ENCODE measurements at places on chromosomes 2 and 18.

GRCh38 chr2:60262178-60262577, 291.3 kb downstream of the BCL11A start:
- DNase-seq = no peak

- no peak for DNase-seq
Observed at GRCh38 chr2:9391961-9392720, 31.2 kb downstream of the ITGB1BP1 start.

- DNase-seq = peak; percentile 58
Observed at GRCh38 chr2:152468899-152469692, 134.1 kb downstream of the FMNL2 start.

DNA sequence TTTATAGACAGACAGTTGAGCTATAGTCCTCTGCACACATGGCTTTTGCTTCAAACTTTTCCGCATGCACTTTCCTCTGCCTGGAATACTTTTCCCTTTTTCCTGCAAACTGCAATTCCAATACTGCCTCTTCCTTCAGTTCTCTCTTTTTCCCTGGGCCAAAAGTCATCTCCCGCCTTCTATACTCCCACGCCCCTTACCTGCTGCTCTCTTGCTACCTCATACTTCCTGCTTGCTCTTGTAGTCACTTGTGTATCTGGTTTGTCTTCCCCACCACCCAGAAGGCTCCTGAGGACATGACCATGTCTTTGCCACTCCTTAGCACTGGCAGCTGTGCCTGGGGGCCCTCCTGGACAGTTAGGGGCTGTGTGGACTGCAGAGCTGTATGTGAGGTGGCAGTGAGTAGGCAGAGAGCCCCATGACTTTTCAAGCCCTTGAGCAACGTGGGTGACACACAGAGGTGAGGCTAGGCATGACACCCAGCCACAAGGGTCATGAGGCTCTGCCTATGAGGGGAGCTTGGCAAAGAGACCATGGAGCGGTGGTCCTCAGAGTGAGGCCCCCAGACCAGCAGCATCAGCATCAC, 23.2 kb downstream of the SPEG start:
- DNase-seq = no peak

DNA sequence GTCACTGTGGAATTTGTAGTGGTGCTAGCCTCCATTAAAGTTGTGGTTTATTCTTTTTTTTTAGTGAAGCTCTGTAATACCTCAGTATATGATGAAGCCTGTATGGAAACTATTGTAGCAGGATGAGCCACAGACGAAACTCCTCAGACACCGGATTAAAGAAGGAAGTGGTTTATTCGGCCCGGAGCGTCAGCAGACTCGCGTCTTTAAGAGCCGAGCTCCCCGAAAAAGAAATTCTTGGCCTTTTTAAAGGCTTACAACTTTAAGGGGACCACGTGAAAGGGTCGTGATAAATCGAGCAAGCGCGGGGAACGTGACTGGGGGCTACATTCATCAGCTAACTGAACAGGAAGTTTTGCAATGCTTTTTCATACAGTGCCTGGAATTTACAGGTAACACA, 8.1 kb upstream of the CCL20 start:
- no peak for DNase-seq

DNA sequence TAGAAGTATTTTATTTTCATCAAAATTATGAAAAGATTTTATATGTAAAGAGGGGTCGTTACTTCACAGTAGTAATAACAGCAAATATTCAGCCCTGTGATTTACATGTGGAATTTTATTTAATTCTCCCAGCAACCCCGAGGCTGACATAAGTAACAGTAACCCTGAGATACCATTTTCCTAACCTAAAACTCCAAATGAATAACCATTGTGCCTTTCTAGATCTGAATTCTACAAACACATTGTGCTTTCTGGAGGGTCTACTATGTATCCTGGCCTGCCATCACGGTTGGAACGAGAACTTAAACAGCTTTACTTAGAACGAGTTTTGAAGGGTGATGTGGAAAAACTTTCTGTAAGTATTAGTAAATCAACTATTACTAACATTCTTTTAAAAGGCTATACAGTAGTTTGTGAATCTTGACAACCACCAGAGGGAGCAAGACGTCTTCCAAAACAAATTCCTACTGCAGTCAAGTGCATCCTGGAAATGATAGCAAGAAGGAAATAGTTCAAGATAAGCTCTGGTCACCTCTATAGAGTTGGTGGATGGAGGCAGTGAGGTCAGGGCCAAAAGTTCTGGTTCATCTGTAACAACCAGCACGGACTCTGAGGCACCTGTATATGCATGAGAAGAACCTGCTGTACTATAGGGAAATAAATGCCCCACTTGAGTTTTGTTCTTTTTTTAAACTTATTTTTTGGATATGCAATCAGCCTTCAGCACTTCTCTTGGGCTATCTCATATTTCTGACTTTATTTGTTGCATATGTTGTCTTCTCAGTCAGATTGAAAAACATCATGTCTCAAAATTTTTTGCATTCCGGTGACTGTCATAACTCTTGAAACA, 37.4 kb downstream of the ACTR2 start:
- DNase-seq = peak; percentile 93

- DNase-seq = no peak
Observed at GRCh38 chr2:206920951-206921350, 18.4 kb upstream of the CPO start.

GRCh38 chr2:117631152-117631945, 183.1 kb upstream of the DDX18 start:
- DNase-seq = no peak
